Activated CD8-positive, alpha-beta memory T cell treated with anti-CD3 and anti-CD28 coated beads for 36 hours (primary cell): ENCODE measurements at places on chromosomes 11 and 22. TPM values are rescaled to one million over a fixed set of nuclear protein-coding genes. Genes with fewer than 3 reads are reported as not detected.

CHRDL2 gene
- not detected for total RNA-seq

KCNJ11 gene
- total RNA-seq: 0.63 TPM

MRGPRE gene
- not detected for total RNA-seq

SEPTIN3 gene
- 0.55 TPM for total RNA-seq

ROBO4 gene
- total RNA-seq: not detected

RIMBP3C gene
- not detected for total RNA-seq

TBCEL gene
- 11.0 TPM for total RNA-seq

TPBGL gene
- 0.13 TPM for total RNA-seq

TTLL12 gene
- total RNA-seq: 118 TPM

BTBD18 gene
- total RNA-seq: not detected

MPPED2 gene
- not detected for total RNA-seq

SCO2 gene
- 0.97 TPM for total RNA-seq

UBQLNL gene
- 0.10 TPM for total RNA-seq

CHRM1 gene
- not detected for total RNA-seq

CD3G gene
- 146 TPM for total RNA-seq

SCN2B gene
- not detected for total RNA-seq

OR2AG2 gene
- total RNA-seq: not detected

PGAP2 gene
- total RNA-seq: 40.1 TPM
